Esophagus squamous epithelium (tissue), 5 donors: ENCODE measurements at places on chromosomes 7 and 10.

- no peak for DNase-seq
These were observed 288.5 kb downstream of the GRID1 start for GRCh38 chr10:86077871-86078638.

DNA sequence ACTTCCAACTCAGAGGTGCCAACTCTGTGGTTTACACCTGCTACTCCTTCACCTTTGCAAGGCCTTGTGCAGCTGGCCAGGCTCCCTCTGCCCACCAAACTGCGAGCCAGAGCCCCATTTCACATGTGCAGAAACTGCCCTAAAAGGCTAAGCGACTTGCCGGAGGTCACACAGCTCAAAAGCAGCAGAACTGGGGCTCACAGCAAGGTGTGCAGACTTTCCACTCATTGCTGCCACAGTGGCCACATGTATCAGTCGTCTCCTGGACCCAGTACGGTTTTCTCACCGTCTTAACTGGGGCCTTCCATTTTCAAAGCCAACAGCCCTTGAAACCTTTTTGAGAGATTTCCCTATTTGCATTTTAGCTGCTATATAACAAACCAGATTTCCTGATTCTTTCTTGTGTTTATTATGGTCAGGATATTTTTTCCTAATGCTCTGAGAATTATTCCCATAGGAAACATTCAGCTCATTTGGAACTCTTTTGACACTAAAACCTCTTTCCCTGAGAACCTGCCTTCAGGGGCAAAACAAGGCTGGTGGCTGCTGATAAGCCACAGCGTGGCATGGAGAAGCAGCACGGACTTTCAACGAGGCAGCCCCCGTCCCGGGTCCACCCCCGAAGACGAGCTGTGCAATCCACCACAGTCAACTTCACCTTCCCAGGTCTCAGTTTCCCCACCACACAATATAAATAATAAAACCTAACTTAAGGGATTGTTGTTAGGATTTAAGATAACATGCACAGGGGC lies 29.9 kb downstream of the SORBS1 start:
- no peak for DNase-seq

DNA sequence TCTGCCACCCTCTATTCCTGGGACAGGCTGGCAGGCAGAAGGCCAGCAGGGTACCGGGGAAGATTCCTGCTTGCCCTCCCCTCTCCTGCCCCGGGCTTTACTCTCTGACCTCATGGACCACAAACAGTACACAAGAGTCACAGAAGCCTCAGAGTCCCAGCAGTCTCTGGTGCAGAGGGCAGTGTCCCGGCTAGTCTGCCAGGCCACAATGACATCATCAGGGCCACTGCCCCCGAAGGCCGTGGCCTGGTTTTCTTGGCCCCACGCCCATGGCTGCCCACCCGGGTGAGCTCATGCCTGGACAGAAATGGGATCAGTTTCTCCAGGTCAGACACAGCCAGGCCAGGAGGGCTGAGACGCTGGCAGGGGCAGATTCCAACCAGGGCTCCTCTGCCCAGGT lies 91.9 kb downstream of the MYL10 start:
- no peak for DNase-seq

DNA sequence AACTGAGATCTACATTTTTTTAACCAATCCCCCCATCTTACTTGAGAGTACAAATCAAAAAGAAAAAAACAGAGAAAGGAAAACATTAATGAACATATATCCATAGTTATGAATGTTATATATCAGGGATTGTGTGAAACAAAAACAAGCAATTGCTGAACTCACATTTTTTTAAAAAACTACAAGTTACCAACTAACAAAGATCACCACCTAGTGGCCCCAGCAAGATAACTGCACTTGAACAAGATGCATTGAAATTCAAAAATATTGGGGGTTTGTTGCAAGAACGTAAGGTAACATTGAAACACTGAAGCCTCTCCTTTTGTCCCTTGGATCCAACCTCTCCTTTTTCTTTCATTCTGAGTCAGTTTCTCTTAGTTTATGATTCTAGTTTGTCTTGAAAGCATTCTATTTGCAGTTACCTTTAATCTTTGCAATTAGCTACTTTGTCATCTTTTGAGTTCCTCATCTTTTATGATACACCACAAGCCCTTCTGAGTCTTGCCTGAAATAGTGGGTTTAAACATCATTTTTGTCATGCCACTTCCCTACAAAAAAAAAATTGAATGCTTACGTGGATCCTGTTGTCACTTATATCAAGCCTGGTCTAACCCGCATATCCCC lies 87.3 kb upstream of the TES start:
- no peak for DNase-seq

DNA sequence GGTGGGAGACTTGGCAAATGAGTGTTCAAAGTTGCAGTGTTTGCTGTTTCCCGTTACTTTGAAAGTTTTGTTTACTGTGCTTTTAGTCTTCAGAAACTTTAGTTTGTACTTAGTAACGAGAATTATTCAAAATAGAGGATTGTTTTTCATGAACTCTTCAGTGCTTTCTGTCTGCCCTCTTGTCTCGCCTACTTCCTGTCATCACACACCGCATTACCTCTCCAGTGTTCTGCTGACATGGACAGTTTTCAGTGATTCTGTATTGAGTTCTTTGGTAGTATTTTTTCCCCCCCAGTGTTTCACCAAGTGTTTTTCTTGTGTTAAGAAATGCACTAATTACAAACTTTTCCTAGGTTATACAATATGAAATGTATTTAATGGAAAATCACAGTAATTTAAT lies 207.0 kb downstream of the MLLT10 start:
- no peak for DNase-seq

GRCh38 chr7:36919738-36920137 lies 195.4 kb upstream of the AOAH start:
- no peak for DNase-seq

DNA sequence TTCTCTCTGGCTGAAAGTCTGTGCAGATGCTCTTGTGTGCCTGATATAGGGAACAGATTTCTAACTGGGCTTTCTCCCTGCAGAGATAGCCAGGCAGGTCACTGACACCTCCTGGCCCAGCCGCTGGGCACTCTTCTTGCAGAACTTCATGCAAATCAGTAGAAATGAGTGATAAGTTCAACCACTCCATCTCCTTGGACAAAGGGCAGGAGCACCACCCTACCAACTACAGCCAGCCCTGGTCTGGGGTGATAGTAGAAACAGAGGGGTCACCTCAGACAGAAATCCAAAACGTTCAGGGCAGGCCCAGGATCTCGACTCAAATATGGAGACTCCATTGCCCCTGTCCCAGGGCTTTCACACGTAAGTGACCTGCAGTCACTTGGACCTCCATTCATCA lies 917.8 kb upstream of the ZNF722 start:
- no peak for DNase-seq

- no peak for DNase-seq
These were observed 115.4 kb upstream of the LRRN3 start for GRCh38 chr7:110975486-110975885.

GRCh38 chr10:116548301-116548700 lies 2.6 kb downstream of the PNLIP start:
- no peak for DNase-seq

GRCh38 chr10:4285121-4285520 lies 500.1 kb upstream of the KLF6 start:
- DNase-seq, result no peak

DNA sequence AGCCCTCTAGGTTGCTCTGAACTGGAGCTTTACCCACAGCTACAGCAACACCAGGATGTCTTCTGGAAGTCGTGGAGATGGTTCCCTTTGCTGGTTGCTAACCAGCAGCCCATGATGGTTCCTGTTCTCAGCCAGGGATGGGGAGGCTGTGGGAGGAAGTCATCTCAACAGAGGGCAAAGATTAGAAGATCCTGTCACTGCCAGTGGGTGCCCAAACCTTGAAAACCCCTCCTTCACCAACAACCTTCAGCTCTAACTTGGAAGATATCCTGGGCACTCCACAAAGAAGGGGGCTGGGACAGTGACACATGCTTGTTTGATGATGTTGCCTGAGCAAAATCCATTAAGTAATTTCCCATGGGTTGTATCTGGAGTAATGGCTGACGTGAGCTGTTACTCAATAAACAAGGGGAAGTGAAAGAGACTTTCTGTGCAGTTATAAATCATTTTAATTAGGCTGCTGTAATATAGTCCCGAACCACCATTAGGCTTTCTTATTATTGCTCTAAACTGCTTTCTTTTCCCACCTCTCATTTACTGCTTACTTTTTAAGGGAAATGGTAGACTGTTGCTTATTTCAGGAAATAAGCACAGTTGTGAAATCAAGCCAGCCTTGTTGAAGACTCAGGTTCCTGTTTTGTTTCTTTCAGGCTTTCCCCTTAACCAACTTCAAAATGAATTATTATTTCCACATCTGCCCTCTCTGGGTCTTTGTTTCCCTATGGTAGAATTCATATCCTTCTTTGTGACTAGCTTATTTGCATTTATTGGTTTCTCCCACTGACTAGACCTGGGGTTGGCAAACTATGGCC lies 124.8 kb downstream of the PPP1R17 start:
- DNase-seq, result no peak

DNA sequence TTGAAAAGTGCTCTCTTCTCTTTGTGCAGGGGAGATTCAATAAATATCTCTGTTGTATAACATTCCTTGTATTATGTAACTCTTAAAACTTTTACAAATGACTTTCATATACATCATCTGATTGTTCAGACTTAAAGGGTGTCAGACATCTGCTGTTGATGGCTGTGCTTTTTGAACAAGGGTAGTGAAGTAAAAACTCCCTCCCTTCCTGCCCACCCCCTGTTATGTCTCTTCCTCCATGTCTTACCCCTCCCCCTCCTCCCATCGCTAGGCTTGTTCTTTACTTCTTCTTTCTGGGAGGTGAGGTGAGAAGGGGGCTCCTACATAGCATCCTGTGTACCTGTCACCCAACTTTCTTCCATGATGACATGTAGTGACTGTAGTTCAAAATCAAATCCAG lies 23.4 kb upstream of the ABCB4 start:
- no peak for DNase-seq

GRCh38 chr7:149787428-149788299 lies 14.3 kb upstream of the ZNF467 start:
- DNase-seq, result no peak

DNA sequence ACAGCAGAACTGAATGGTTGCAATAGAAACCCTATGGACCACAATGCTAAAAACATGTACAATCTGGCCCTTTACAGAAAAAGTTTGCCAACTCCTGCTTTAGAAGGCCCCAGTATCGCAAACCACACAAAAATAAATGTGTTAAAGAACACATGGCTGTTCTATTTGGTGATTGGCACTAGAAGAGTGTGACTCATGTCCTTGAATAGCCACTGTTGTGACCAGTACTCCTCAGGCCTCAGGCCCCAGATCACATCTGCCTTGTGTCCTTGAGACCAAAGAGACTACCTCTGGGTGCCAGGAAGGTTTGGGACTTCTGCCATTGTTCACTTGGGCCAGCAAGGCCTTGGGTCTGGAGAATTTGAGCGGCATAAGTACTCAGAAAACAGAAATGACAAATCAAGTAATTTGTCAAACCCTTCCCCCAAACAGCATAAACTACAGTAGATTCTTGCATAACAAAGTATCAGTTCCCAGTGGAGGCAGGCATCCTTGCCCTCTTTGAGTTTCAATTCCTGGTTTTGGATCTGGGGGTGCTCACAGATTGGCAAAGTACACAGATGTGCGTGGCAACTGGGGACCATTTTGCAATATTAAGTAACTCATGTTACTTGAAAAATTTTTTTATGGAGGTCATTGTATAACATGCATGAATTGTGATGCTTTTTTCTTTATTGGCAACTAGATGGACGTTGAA lies 50.2 kb downstream of the MTURN start:
- DNase-seq, result no peak

- no peak for DNase-seq
These were observed 28.7 kb downstream of the FRMD4A start for GRCh38 chr10:14302035-14302434.

- no peak for DNase-seq
These were observed 203.4 kb upstream of the PRKCQ start for GRCh38 chr10:6783471-6783870.

DNA sequence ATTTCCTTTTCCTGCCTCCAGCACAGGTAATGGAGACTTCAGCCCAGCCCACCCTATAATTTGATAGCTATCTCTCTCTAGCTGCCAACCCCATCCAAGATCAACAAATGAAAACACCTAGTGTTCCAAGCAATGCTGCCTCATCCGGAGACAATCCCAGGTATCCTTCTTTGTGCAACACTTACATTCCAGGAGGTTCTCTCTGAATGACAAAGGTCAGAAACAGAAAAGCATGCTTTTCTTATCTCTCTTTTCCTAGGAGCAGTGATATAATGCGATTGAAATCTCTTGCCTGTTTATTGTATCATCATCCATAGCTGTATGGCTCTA lies 699.3 kb downstream of the INHBA start:
- no peak for DNase-seq

GRCh38 chr10:103663802-103664201 lies 170.3 kb downstream of the NEURL1 start:
- DNase-seq, result no peak

DNA sequence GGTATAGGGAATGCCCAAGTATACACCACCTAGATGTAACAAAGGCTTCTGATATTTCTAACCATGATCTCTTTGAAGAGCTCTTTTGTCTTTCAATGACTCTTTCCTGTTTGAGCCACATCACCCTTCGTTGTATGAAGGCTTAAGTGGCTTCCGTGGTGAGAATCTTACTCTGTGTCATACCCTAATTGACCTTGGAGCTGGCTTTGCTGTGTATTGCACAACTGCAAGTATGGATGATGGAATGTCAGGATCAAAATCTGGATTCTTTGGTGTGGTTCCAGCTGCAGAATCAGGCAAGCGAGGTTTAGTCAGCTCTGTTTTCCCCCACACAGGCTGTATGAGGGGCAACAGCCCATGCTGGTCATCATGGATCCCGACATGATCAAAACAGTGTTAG lies 16.0 kb downstream of the CYP3A43 start:
- no peak for DNase-seq

DNA sequence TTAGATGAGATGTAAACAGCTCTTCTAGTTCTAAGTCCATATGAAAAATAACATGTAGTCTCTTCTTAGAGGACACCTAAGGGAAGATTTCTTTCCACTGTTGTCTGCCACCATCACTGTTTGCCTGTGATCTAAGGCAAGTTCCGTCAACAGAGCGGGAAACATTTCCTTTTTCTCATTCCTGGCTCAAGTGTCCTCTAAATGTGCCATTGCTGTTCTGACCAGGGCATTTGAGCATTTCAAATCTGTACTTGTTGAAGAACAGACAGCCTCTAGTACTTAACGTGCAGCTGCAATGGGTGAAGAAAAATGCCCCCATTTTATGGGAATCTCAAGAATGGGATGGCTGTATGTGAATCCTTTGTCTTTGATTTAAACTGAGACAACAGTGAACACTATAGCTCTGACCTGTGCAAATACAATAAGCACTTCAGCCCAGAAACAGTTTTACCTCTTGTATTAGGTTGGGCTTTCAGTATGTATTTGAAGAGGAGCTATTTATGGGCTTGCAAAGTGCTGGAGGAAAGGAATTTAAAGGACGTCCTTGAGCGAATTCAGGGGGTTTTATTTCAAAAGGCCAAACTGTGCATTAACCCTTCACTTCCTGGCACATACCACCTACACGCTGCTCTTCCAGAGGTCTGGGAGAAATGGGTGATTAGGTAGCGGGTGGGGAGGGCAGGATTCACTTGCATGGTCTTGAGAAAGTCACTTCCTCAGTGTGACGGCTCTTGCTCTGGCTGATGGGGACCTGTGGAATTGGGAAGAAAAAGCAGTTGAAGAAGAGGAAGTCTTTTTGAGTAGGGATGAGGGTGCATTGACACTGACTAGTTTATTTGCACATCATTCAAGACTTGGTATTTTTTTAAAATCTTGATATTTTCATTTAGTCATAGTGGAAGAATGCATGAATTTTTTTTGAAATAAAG lies 66.1 kb downstream of the THNSL1 start:
- no peak for DNase-seq

GRCh38 chr10:4839353-4839752 lies 13.3 kb downstream of the AKR1E2 start:
- DNase-seq, result no peak

GRCh38 chr10:94205396-94205831 lies 157.3 kb downstream of the NOC3L start:
- no peak for DNase-seq
